ENCODE measurements at places on chromosomes 5 and 9.
A peak's percentile ranks its signal among the peaks of the same experiment; 100 is the strongest.

GRCh38 chr5:138138949-138139780 is at the start of gene NME5:
TSS of gene NME5 (minus strand) at chr5:138139428. CDS start at chr5:138138780, 648 bp downstream.
- DNase-seq = no peak

- DNase-seq = no peak
Measured at GRCh38 chr5:148626081-148626613, 28.2 kb downstream of the HTR4 start.

DNA sequence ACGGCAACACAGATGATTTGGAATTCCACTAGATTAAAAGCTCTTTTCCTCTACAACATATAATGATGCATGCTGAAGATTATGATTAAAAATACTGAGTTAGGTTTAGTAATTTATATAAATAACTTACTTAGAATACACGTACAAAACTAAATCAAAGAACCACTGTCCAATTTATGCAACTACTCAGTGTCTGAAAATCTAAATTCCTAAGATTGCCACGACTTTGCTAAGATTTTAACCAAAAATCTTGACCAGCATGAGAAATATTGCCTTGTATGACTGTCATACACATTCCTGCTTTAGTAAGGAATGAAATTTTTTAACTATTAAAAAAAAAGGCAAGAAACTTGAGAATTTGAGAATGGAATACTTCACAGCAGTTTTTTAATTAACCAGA is 292.4 kb downstream of the ZNF608 start:
- DNase-seq = no peak

GRCh38 chr9:130681769-130682420 is 11.7 kb upstream of the EXOSC2 start:
- DNase-seq = no peak

DNA sequence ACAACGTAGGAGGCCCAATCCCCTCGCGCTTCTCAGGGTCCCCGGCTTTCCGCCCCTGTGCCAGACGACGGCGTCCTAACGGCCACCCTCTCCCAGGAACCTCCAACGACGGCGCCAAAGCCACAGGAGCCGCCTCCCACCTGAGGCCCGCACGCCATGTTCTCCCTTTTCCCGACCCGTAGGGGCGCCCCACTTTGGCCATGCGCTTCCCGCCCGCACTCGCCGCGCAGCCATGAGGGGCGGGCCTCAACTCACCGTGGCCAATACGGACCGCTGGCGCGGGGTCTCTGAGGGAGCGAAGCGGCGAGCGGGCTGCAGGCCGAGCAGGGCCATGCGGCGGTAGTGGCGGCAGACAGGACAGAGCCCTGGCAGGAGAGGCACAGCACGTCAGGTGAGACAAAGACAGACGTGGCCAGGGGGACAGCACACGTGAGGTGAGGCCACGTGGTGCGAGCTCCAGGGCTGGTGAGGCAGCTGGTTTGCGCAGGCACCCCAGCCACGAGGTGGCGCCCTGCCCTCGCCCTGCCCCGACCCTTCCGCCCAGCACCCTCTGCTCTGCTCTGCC is 1005.5 kb upstream of the PTPRD start:
- DNase-seq = no peak

GRCh38 chr9:127209948-127210640 is 54.5 kb upstream of the GARNL3 start:
- DNase-seq = no peak

DNA sequence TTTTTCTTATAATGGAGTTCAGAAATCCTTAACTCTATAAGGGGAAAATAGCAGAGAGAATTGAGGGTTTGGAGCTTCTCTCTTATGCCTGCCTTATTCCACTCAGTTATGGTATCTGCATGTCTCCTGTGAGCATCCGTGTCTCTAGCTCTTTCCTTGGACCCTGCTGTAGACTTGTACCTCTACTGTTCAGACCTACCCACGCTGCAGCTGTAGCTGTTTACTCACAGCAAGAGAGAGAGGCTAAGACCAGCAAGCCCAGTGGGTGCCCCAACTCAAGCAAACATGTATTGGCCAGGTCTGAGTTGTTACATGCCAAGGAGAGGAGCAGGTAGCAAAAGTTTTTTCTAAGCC is 7.1 kb upstream of the PCSK1 start:
- DNase-seq = no peak

DNA sequence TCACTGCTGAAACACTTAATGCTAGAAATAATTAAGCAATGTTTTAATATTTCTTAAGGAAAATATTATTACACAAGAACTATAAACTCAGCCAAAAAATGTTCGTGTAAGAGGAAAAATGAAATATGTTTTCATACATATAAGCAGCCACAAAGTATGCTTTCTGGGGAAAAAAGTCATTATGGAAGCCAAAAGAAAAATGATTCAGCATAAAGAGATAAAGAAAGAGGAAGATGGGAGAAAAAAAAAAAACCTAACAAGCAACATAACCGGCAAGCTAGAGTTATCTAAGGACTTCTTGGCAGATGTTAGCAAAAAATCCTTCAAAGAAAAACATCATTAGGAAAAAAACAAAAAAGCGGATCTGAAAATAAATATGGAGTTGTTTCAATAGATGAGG is 179.1 kb downstream of the MUSK start:
- no peak for DNase-seq

GRCh38 chr5:42059778-42060464 is 134.8 kb downstream of the FBXO4 start:
- no peak for DNase-seq

GRCh38 chr9:136047076-136047774 is 47.9 kb downstream of the NACC2 start:
- DNase-seq = no peak

GRCh38 chr5:96149546-96149945 is 187.9 kb upstream of the ELL2 start:
- DNase-seq = no peak

GRCh38 chr9:98081477-98082219 is 25.1 kb downstream of the NANS start:
- DNase-seq = no peak

GRCh38 chr9:125885405-125886034 is 138.3 kb downstream of the PBX3 start:
- no peak for DNase-seq

GRCh38 chr5:112977440-112977861 is 853 bp downstream of the DCP2 start:
- no peak for DNase-seq

DNA sequence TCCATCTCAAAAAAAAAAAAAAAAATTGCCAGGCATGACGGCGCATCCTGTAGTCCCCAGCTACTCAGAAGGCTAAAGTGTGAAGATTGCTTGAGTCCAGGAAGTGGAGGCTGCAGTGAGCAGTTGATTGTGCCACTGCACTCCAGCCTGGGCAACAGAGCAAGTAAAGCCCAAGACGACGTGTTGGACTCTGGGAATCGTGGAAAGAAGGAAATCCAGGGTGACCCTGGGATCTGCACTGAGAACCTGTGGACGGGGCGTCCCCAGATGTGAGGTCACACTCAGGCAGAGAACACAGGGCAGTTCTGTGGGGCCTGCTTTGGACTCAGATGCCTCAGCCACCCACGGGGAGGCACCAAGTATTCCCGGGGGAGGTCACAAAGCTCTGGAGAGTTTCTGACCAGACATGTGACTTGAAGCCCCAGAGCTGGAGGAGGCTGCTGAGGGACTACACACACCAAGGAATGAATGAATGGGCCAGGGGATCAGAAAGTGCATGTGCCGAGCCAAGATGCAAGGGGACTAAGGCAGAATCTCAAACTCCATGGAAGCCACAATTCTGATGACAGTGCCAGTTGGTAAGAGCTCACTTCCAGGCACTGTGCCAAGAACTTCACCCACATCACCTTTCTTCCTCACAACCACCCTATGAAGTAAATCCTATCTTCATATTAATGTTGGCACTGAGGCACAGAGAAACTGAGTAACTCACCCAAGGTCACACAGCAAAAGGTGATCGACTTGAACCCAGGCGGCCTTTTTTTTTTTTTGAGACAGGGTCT is 12.9 kb downstream of the DYNC2I2 start:
- no peak for DNase-seq

GRCh38 chr9:105557804-105558610 is at the start of gene FKTN:
TSS of gene FKTN (plus strand) at chr9:105558131. CDS start at chr9:105575033, 16,902 bp downstream.
- DNase-seq = peak; percentile 56

DNA sequence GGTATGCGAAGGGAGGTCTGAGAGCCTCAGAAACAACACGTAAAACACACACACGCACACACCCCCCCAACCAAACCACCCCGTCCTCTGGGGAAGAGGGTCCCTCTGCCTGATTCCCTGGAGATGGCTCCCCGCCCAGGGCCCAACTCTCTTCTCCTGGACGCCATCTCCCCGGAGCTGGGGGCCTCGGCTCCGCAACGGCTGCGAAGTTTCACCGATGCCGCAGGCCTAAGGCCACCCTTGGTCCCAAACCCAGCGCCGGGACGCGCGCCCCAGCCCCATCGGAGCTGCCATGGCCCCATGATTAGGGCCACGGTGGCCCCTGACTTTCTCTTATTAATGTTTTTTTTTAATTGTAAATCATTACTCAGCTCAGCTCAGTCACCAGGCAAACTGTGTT is 181.4 kb upstream of the TBCA start:
- DNase-seq = no peak

Data from activated CD4-positive, CD25-positive, alpha-beta regulatory T cell (primary cell).